ENCODE measurements at places on chromosomes 5 and 9. TPM values are rescaled to one million over a fixed set of nuclear protein-coding genes. Genes with fewer than 3 reads are reported as not detected.

The LECT2 gene
- polyA plus RNA-seq: not detected

The IL33 gene
- polyA plus RNA-seq: not detected

The SECISBP2 gene
- 77.4 TPM for polyA plus RNA-seq

The ELAVL2 gene
- polyA plus RNA-seq: not detected

The SLC36A2 gene
- polyA plus RNA-seq: not detected

The PFN3 gene
- not detected for polyA plus RNA-seq

The TLN1 gene
- polyA plus RNA-seq: 102 TPM

The MARCHF3 gene
- polyA plus RNA-seq: 31.6 TPM

The JADE2 gene
- 50.4 TPM for polyA plus RNA-seq
